CD4-positive, alpha-beta T cell (primary cell): ENCODE measurements at places on chromosomes 2 and 18. TPM values are rescaled to one million over a fixed set of nuclear protein-coding genes. Genes with fewer than 3 reads are reported as not detected.

The NYAP2 gene
- not detected for total RNA-seq

The DBI gene
- total RNA-seq, result 23.6 TPM

- no peaks in the 10 kb centered on the region for H3K4me1 ChIP-seq
- no peaks in the 10 kb centered on the region for H3K36me3 ChIP-seq
- H3K27ac ChIP-seq, result no peak overlapping the region
Observed at GRCh38 chr18:37742436-37742835, 176.8 kb upstream of the CELF4 start.

GRCh38 chr2:85017411-85018048 is 46.6 kb downstream of the KCMF1 start:
- no peaks in the 10 kb centered on the region for H3K27me3 ChIP-seq
- peaks cover 4% of the 10 kb centered on the region for H3K4me1 ChIP-seq
- H3K27ac ChIP-seq, result no peak overlapping the region
- DNase-seq, result no peak
- H3K4me3 ChIP-seq, result no peak overlapping the region

DNA sequence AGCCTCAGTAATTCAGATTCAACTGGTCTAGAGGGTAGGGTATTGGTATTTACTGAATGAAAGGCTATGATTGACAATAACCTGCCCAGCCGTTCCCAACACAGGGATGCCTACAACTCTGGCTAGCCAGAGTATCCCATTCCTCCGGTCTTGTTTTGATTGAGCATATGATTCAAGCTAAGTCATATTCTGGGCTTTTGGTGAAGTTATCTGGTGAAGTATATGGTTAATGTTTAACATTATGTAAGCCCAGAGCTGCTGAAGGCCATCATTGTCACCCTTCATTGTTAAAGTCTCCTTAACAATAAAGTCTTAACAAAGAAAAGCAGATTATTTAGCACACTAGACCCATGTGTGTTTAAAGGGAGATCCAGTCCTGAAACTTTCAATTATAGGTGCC is 152.6 kb downstream of the EXOC6B start:
- H3K4me3 ChIP-seq, result no peak overlapping the region
- no peaks in the 10 kb centered on the region for H3K36me3 ChIP-seq
- no peaks in the 10 kb centered on the region for H3K27me3 ChIP-seq
- no peak overlapping the region for H3K27ac ChIP-seq

GRCh38 chr2:105321875-105322646 is 7.5 kb downstream of the TGFBRAP1 start:
- no peak overlapping the region for H3K4me3 ChIP-seq
- no peaks in the 10 kb centered on the region for H3K4me1 ChIP-seq
- DNase-seq, result no peak
- peaks cover 3% of the 10 kb centered on the region for H3K36me3 ChIP-seq
- no peaks in the 10 kb centered on the region for H3K27me3 ChIP-seq

DNA sequence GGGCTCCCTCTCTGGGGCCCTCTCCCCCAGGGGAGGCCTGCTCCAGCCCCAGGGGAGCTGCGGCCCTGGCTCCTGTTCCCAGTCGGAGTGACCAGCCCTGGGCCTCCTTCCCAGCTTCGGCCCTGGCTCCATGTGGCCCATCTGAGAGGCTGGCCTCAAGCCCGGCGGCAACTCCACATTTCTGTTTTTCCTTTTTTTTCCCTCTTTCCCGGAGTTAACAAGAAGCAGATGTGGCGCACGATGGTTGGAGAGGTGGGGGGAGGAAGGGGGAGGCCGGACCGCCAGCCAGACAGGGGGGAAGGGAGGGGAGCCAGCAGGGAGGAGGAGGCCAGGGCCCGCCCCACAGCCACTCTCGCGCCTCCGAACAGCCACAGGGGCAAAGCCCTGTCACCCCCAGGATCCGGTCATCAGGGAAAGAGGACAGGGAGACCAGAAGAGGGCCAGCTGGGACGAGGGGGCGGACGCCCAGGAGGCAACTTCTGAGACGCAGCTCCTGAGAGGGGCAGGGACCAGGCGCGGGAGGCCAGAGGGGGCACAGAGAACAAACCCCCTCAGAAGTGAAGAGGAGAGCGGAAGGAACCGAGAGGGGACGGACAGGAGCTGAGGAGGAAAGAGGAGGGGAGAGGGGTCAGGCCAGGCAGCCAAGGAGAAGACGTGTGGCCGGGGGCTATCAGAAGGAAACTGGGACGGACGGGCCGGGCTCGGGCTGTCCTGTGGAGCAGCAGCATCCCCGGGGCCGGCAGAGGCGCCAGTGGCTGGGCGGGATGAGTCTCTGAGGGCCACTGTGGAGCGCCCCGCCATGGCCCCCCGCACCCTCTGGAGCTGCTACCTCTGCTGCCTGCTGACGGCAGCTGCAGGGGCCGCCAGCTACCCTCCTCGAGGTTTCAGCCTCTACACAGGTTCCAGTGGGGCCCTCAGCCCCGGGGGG is at the start of gene EMILIN1:
Gene EMILIN1, plus strand, starts transcription at position 349 of the 928 bp plus-strand sequence. Its CDS starts 451 bp downstream, at position 800.
- H3K4me3 ChIP-seq, result no peak within 1 kb of the TSS
- H3K36me3 ChIP-seq, result no peaks in the 10 kb centered on the region
- H3K27ac ChIP-seq, result no peak within 1 kb of the TSS
- peaks cover 50% of the 10 kb centered on the region for H3K4me1 ChIP-seq
- no peaks in the 10 kb centered on the region for H3K27me3 ChIP-seq
- no peak for DNase-seq
